SJSA1 (cell line): ENCODE measurements at places on chromosomes 1 and 21.

- DNase-seq = peak; percentile 88
Measured at GRCh38 chr21:38920631-38921398, 115.1 kb downstream of the ETS2 start.

DNA sequence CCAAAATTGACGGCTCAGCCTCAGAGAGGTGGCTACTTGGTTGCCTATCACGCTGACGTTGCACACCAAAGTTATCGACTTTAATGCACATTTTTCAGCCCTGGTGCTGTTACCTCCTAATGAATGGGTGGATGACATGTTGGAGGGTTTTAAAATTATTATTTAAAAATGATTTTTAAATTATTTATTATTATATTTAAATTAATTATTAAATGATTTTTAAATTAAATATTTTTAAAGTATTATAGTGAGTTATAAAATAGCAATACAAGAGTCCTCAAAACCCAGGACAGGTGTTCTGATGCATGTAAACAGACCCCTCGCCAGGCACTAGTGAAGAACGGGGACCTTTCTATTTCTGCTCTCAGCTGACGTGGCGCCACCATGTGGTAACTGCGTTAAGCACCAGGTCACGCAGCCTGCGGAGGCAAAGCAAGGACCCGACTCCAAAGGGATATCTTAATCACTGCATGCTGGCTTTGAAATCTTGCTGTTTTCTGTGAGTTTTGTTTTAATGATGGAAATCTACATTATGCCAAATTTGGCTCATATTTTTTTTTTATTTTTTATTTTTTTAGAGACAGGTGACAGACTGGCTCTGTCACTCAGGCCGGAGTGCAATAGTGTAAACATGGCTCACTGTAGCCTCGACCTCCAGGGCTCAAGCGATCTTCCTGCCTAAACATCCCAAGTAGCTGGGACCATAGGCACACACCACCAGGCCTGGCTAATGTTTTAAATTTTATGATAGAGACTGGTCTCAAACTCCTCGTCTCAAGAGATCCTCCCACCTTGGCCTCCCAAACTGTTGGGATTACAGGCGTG lies 22.6 kb downstream of the CASP9 start:
- DNase-seq = peak; percentile 71

GRCh38 chr1:6898974-6899539 lies 113.8 kb downstream of the CAMTA1 start:
- no peak for DNase-seq

DNA sequence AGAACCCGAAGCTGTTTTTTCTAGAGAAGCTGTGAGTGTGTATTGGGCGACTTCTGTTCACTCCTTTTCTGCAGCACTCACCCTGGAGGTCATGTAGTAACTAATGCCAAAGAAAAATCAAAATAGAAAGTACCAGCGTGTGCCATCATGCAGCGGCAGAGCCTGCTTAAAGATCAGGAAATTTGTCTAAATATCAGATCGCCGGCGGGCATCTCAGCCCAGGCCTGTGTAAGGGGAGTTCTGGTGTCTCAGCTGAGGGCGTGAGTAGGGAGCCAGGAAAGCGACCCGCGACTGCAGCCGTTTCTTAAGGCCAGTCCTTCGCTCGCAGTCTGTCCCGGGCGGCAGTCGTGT lies 768 bp downstream of the EDARADD start:
- no peak for DNase-seq

DNA sequence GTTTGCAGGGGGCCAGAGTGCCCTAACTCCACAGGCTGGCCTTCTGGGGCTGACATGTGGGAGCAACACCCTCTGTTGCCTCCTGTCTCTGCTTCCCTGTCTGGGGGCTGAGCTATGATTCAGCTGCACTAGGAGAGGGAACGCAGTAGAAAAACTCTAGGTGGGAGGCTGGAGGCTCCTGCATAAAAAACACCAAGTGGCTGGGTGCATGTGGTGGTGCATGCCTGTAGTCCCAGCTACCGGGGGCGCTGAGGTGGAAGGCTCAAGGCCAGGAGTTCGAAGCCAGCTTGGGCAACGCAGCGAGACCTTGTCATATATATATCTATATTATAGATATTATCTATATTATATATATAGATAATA lies 5.6 kb downstream of the KIF17 start:
- no peak for DNase-seq

DNA sequence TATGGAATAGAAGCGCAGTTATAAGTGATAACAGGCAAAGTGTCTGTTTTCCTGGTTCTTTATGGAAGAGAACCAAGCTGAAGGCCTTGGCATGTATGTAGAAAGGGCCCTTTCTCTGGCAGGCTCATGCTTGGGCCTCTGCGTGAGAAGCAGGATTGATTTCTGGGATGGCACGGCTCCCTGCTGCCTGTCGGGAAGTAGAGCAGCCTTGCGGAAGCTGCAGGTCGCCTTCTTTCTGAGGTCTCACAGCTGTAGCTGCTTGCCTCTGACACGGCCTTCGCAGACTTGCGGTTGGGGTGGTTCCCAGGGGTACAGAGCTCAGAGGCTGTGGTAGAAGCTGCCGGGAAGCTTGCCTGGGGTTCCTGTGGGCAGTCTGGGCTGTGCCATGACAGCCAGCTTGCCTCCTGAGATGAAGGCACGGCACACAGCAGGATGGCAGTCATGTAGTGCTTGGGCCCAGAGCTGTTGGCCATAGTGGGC lies 39.4 kb downstream of the TRAPPC10 start:
- no peak for DNase-seq

DNA sequence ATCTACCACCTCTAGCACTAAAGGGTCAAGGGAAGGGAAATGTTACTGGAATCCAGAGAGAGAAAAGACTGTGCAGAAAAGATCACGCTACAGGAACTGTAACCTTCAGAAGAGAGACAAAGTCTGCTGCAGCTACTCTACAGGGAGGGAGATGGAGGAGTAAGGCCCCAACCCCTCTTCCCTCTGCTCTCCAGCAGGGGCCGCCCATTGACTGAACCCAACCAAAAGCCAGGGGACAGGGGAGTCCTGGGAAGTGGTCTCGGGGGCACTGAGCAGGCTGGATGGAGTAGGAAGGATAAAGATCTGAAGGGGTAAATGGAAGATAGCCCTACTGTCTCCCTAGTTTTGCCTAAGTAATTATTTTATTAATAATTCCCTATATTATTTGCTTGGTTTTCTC lies 72.8 kb upstream of the NR5A2 start:
- no peak for DNase-seq
